ENCODE measurements at places on chromosomes 5 and 9.
A peak's percentile ranks its signal among the peaks of the same experiment; 100 is the strongest.

GRCh38 chr5:96873449-96873848 lies 2.9 kb upstream of the ERAP2 start:
- DNase-seq = no peak

- DNase-seq = no peak
These were observed 128.7 kb upstream of the OTULINL start for GRCh38 chr5:14452685-14453454.

GRCh38 chr5:173745123-173745522 lies 128.7 kb upstream of the BOD1 start:
- no peak for DNase-seq

GRCh38 chr5:40484495-40484894 lies 195.2 kb upstream of the PTGER4 start:
- DNase-seq = no peak

DNA sequence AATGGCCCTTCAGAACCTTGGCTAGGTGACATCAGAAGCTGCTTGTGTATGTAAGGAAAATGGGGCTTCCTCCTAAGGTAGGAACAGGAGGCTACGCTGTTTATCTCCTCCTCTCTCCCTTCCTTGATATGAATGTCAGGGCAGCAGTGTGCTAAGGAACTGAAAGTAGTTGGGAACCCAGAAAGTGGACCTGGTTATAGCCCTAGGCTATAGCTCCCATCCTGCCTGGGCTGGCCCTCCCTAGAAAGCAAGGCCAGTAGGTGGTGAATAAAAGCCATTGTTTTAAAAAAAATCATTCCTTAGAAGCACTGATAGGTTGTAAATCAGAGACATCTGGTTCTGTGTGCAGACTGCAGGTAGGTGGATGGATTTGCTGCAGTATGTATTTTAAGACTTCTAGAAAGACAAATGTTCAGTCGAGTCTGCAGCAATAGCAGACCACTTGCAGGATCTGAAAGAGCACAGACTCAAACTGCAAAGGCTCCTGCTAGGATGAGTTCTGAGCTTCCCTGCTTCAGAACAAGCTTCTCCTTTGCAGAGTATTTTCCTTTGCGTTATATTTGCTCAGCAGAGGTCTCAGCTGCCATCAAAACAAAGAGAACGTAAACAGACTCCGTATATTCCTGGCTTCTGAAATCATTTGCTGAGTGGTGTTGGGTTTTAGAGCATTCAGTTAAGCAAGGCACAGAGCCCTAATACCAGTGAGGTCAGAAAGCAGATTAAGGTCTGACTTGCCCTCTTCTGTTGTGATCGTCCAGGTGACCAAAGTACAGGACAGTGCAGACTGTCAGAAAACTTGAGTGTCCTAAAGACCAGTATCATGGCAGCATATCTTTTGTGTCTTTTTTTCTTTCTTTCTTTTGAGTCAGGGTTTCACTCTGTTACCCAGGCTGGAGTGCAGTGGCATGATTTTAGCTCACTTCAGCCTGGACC lies 20.1 kb upstream of the CFAP157 start:
- DNase-seq = no peak

- DNase-seq = peak; percentile 86
These were observed 984 bp downstream of the STXBP1 start for GRCh38 chr9:127612939-127613582.

- DNase-seq = no peak
These were observed 29.4 kb upstream of the ADAMTS2 start for GRCh38 chr5:179374506-179375235.

GRCh38 chr5:157855404-157855994 lies 3.4 kb downstream of the CLINT1 start:
- peak; percentile 37 for DNase-seq

GRCh38 chr9:6590334-6590733 lies 55.2 kb downstream of the GLDC start:
- no peak for DNase-seq

GRCh38 chr9:91170951-91171350 lies 190.8 kb downstream of the AUH start:
- no peak for DNase-seq

GRCh38 chr5:180340856-180341255 lies 12.3 kb downstream of the GFPT2 start:
- peak; percentile 27 for DNase-seq

- no peak for DNase-seq
These were observed 11.9 kb upstream of the MELK start for GRCh38 chr9:36560771-36561170.

- DNase-seq = no peak
These were observed 1.3 kb downstream of the RASA1 start for GRCh38 chr5:87268970-87269377.

- no peak for DNase-seq
These were observed 639 bp downstream of the EHMT1 start for GRCh38 chr9:137619240-137620047.

- DNase-seq = no peak
These were observed 79.6 kb downstream of the CYFIP2 start for GRCh38 chr5:157345485-157345884.

- no peak for DNase-seq
These were observed 37.4 kb upstream of the FBXW11 start for GRCh38 chr5:172043865-172044264.

DNA sequence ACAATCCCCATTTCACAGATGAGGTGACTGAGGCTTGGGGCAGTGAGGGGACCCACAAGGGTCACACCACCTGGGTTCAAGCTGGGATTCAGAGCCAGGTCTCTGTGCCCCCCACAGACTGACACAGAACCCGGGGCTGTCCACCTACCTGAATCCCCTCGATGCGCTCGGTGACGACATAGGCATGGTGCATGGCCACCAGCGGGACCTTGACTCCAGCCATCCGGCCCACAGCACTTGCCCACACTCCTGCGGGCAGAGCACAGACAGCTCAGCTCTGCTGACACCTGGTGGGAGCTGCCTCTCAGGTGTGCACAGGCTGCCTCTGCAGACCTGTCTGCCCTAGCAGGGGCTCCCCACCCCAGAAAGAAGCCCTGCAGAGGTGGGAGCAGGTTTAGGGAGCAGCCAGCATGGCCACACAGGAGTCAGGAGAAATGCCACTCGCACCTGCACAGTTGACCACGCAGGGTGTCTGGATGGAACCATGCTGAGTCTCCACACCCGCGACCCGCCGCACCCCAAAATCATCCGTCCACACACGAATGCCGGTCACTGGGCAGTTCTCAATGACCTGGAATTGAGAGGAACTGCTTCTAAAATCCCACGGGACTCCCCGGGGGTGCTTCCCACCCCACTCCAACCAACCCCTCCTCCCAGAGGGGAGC lies 8.4 kb downstream of the SARDH start:
- DNase-seq = no peak

GRCh38 chr9:7320841-7321240 lies 478.7 kb downstream of the DMAC1 start:
- DNase-seq = no peak

DNA sequence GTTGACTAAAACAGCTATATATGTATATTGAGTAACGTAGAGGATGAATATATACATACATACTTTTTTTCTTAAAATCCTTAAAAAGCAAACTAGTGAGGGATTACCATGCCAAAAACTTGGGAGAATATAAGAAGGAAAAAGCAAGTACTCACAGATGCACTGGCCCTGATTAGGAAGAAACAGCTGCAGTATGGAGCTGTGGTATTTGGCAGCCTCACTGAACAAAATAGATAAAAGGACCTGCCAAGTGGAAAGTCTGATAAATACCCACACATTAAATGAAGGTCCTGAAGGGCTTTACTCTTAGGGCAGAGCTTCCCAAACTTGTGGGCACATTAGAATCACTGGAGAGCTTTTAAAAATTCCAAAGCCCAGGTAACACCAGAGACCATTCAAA lies 80.6 kb downstream of the FEM1C start:
- no peak for DNase-seq

GRCh38 chr5:180159756-180160155 lies 49.3 kb downstream of the RASGEF1C start:
- no peak for DNase-seq

All from heart left ventricle (tissue), 16 donors.